Stimulated activated CD8-positive, alpha-beta memory T cell treated with anti-CD3 and anti-CD28 coated beads, Interleukin-4, amount 100 ng/mL, for 24 hours (primary cell): ENCODE measurements at places on chromosomes 13 and 19.

DNA sequence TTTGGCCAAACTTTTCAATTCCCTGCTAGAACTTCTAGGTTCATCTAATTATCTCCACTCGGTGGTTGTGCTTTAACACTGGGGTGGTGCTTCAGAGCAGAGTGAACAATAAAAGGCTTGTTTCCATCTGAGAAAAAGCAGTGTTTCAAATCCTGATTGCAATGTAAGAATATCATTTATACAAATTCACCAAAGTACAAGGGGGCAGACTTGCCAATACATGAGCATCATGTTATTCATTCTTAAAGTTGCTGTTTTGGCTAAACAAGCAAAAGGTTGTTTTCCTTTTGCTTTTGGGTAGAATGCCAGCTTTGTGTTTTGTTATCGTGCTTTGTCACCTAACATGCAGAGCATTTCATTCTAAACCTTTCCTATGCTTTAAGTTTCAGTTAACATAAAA is 78.5 kb upstream of the UBAC2 start:
- no peak for DNase-seq

DNA sequence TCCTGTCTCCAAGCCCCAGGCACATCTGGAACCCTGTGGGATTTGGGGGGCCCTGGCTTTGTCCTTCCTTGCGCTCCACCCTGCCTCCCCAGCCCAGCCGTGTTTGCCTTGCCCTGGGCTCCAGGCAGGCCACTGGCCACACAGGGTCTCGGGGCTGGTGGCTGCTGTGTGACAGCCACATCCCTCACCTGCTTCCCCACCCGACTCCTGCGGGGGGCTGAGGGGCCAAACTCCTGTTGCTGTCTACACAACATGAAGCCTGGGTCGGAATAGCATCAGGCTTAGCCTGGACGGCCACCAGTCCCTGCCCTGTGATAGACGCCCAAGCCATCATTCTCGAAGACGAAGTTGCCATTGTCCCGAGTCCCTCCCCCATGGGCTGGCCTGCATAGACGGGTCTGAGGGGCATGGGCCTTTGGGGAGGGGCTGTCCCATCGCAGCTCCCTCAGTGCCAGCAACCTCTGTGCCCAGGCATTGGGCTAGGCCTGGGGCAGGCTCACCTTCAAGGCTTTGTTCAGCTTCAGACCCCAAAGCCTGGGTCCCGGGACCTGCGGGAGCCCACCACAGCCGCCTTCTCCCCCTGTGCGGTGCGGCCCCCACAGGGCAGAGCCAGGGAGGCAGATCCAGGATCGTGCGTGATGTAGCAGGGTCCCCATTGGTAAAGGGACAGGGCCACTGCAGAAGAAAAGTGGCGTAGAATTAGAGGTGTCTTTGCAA is 15.5 kb upstream of the TEKTIP1 start:
- DNase-seq, result no peak

GRCh38 chr13:73809561-73809960 is 324.6 kb downstream of the KLF12 start:
- DNase-seq, result no peak

GRCh38 chr19:17101686-17102628 is 26.4 kb downstream of the MYO9B start:
- no peak for DNase-seq

DNA sequence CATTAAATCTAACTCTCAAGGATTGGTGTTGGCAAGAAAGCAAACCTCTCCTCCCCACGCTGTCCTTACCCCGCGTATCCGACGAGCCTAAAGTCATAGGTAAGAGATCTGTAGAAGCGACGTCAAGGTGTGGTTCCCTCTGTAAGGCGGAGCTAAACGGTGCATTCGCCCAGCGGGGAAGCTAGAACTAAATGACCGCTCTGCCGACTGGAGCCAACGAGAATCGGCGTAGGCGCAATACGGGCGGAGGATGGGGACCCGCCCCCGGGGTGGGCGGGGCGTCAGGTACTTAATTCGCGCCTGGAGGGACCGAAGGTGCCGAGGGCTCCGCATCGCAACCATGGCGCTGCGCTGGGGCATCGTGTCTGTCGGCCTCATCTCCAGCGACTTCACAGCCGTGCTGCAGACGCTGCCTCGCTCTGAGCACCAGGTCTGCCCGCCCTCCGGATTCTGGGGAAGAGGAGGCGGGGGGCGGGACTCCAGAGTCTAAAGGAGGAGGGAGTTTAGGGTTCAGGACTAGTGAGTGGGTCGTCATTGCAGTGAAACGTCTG is at the start of gene DHDH:
Gene DHDH, plus strand, starts transcription at position 318 of the 551 bp plus-strand sequence. Its CDS starts 23 bp downstream, at position 341.
- peak; percentile 63 for DNase-seq

GRCh38 chr19:42252365-42253244 is 2.3 kb downstream of the ERF start:
- DNase-seq, result no peak

- no peak for DNase-seq
These were observed 810 bp downstream of the GPR180 start for GRCh38 chr13:94602467-94602866.

GRCh38 chr19:8504919-8505318 is 2.5 kb upstream of the PRAM1 start:
- no peak for DNase-seq

DNA sequence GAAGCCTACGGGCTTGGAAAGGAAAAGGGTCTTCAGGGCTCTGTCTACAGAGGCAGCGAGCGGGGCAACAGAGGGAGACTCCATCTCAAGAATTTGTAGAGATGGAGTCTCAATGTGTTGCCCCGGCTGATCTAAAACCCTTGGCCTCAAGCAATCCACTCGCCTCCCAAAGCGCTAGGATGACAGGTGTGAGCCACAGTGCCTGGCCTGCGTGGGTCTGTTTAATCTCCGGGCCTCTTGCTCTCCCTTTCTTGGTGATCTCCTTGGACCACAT is 8.1 kb downstream of the RPS9 start:
- no peak for DNase-seq

GRCh38 chr13:60226507-60226906 is 62.8 kb upstream of the DIAPH3 start:
- DNase-seq, result no peak

- DNase-seq, result no peak
These were observed 40.8 kb upstream of the TPP2 start for GRCh38 chr13:102555914-102556553.

DNA sequence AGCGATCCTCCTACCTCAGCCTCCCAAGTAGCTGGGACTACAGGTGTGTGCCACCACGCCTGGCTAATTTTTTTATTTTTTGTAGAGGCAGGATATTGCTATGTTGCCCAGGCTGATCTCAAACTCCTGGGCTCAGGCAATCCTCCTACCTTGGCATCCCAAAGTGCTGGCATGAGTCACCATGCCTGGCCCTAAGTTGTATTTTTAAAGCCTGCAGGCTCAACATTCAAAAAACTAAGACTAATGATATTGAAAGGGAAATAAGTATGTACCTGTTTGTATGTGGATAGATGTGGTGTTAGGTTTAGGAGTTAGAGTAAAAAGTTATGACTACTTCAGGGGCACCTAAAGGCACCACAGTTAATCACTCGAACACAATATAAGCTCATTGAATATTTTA is 5.4 kb upstream of the IPO5 start:
- DNase-seq, result no peak

DNA sequence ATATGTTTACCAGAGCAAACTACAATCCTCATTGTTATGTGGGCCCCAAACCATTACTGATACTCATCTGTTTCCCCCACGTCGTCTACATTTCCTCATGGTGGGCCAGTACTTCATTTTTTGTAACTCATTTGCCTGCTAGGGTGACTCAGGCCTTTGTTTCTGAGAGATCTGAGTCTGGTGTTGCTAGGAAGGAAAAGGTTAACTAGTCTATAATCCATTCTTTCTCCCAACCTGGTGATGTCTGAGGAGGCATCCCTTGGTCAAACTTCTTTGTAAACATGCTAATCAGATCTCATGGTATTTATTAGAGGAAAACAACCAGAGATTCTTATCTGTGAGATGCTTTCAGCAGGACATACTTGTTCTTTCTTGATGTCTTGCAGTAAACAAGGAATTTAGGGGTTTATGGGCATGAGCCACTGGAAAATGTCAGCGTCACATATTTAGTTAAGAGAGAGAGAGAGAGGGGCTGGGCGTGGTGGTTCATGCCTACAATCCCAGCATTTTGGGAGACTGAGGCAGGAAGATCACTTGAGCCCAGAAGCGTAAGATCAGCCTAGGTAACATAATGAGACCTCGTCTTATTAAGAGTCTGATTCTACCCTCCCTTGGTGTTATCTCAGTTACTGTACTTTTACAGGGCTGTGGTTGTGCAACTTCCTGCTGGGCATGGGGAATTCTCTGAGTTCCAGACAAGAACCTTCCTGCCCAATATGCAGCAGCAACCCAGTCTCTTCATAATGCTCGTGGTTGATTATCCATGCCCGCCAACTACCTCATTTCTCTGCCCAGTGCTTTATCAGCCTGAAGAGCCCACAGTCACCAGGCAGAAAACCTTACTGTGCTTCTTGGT is 9.7 kb upstream of the DPRX start:
- DNase-seq, result no peak

DNA sequence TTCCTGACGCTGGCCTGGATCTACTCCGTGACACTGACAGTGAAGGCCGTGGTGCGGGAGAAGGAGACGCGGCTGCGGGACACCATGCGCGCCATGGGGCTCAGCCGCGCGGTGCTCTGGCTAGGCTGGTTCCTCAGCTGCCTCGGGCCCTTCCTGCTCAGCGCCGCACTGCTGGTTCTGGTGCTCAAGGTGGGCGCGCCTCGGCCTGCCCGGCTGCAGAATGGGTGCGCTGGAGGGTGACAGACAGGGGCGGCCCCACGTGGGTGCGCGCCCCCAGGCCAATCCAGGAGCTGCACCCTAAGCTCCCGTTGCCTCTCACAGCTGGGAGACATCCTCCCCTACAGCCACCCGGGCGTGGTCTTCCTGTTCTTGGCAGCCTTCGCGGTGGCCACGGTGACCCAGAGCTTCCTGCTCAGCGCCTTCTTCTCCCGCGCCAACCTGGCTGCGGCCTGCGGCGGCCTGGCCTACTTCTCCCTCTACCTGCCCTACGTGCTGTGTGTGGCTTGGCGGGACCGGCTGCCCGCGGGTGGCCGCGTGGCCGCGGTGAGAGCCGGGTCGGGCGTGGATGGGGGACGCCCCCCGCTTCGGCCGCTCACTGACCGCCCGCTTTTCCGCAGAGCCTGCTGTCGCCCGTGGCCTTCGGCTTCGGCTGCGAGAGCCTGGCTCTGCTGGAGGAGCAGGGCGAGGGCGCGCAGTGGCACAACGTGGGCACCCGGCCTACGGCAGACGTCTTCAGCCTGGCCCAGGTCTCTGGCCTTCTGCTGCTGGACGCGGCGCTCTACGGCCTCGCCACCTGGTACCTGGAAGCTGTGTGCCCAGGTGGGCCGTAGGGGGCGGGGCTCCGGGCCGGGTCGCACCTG is 7.2 kb downstream of the ABCA7 start:
- no peak for DNase-seq

GRCh38 chr13:46639033-46639981 is 86.3 kb downstream of the LRCH1 start:
- no peak for DNase-seq

DNA sequence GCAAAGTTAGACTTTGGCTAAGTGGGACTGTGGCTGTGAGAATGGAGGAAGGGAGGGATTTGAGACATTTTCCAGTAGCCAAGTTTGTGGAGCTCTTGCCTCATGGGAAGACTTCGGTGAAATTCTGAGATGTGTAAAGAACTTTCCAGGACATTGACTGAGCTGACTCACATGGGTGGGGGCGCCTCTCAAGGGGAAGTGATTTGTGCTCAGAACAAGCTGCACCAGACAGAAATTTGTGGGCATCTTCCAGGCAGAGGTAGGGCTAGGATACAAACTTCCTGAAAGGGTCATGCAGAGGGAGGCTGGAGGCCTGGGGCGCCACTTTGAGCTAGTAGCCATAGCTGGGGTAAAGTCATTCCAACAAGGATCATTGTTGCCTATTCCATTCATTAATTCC is 9.8 kb upstream of the SIGLEC10 start:
- no peak for DNase-seq

DNA sequence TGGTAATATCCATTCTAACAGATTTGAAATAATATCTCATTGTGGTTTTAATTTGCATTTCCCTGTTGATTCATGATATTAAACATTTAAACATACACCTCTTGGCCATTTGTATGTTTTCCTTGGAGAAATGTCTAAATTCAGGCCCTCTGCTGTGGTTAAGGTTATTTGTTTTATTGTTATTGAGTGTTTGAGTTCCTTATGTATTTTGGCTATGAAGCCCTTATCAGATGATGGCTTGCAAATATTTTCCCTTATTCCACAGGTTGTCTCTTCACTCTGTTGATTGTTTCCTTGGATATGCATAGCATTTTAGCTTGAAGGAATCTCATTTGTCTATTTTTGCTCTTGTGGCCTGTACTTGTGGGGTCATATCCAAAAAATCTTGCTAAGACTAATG is 303.6 kb downstream of the GPC5 start:
- no peak for DNase-seq

DNA sequence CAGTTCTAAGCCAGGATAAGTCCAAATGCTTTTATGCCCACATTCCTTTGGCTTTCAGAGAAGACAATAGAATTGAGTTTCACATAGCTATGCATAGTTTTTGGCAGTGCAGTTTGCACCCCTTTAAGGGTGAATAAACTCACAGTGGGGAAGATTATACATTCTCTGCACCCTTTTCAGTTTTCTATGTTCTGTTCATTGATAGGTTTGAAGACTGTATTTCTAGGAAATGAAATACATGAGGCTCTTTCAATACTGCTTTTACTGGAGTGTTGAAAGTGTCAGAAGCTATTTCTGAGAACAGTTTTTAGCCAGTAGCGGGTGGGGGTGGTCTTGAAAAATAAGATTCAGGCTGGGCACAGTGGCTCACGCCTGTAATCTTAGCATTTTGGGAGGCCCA is 46.2 kb downstream of the IPO5 start:
- no peak for DNase-seq

DNA sequence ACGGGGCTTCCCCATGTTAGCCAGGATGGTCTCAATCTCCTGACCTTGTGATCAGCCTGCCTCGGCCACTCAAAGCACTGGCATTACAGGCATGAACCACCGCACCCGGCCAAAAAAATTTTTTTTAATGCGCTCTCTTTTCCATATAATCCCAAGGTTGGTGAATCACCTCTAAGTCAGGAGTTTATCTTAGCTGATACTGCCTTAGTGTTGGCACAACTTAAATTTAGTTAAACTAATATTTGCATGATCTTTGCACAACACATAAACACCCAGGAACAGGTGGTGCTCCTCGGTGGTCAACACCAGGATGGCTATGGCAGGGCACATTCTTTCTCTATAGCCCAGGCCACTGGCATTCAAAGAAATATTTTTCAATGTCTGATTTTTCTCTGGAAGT is 24.1 kb upstream of the PSG7 start:
- DNase-seq, result no peak

GRCh38 chr13:50460358-50460757 is 383.1 kb downstream of the DLEU7 start:
- no peak for DNase-seq

DNA sequence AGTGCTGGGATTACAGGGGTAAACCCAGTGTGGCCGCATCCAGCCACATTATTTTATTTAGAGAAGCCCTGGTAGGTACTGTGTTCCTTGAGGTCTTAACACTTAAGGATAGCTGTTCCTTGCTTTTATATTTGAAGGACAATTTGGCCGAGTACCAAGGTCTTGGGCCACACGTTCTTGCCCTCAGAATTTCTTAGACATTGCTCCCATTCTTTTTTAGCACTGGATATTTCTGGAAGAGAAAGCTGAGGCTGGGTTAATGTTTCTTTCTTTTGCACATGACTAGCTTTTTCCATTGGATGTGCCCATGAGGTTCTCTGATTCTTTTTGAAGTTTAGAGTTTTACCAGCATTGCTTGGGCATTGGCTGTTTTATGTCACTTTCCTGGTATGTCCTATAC is 5.5 kb upstream of the RNF113B start:
- DNase-seq, result no peak
